ENCODE measurements at places on chromosomes 11 and 22.

GRCh38 chr11:119673759-119674336 lies 55.2 kb downstream of the NECTIN1 start:
- DNase-seq = no peak

GRCh38 chr11:115377882-115378296 lies 126.3 kb downstream of the CADM1 start:
- DNase-seq = no peak

DNA sequence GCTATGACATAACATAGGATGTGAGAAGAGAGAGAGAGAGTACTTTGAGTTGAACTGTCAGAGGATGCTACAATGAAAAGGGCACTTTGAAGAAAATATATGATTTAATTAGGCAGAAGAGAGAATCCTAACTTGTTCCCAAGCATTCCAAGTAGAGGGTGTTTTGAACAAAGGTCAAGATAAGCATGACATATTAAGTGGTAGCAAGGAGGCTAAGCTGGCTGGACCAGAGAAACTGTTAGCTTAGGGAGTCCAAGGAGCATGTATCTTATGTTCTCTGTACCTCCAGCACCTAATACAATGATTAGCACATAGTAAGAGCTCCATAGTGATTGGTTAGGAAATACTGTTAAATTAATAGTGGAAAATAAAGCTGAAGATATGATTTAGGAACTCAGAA lies 479.6 kb downstream of the TMEM135 start:
- DNase-seq = no peak

DNA sequence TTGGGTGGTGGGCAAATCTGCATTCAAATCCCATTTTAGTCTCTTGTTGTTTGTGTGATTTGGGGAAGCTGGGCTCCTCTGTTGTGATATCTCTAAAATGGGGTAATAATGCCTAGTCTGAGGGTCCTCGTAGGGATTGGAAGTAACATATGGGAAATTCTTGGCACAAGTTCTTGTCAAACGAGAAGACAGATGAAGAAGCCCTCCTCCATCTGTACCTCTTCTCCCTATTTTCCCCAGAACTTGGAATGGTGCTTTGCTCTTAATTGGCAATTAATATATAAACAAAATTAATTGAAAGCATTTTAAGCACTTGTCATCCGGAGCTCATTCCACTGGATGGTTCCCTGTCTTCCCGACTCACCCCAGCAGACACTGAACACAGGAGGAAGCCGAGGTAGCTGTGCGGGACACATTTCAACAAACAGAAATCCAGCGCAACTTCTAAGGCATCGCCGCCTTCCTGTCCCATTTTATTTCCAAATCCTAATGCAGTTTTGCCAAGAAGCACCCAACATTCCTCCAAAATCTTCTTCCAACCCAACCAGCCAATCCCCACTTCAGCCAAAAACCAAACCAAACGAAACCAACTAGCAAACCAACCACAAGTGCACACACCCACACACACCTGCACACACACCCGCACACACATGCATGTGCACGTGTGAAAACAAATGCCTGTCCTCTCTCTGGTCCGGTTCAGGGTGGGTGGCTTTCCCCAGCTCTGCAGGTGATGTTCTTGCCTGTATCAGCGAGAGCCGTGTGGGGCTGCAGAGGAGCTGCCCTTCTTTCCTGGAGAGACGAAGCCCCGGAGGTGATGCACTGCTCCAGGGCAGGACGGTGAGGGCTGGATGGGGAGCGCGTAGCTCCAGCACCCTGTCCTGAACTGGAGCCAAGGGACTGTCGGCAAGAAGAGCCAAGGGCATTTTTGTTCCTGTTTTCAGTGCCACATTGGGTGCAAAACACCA lies 100.8 kb upstream of the B3GAT1 start:
- DNase-seq = no peak

- no peak for DNase-seq
Measured at GRCh38 chr11:65636108-65637031, 1.5 kb upstream of the SIPA1 start.

DNA sequence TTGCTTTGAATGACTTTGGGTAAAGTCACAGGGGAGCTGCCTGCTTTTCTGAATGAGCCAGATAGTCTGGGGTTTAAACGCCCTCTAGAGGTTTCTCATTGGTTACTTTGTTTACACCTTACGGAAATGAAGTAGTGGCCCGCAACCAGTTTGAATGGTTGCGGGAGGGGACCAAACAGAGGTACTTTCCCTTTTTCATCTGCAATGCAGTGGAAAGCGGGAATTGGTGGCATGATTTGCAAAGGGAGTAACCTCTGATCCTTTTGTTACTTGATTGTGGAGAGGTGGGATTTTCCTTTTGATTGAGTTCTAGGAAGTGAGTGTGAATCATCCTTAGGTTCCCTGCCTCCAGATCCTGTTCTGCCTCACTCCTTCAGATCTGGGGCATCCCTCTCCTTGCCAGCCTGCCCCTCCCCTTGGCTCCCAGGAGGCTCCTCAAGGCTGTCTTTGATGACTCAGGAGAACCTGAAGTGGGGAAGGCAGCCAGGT lies 15.9 kb upstream of the GLYATL1 start:
- DNase-seq = no peak

DNA sequence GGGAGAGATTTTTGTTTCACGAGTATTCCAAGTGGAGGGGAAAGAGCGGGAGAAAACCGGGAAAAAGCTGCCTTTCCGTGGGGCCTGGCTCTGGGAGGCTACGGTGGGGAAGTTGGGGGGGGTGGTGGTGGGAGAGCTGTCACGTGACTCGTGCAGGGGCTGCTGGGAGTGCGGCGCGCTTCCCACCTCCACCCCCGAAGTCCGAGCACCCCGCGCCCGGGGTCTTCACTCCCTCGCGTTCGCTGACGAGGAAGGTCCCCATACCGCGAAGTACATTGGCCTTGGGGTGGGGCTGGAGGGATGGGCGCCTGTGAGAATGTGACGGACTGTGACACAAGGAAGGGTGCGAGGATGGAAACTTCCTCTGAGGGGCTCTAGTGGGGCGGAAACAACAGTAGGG lies at the start of gene TEX12:
Gene TEX12 (plus strand): TSS at position 228 of the 400 bp plus-strand sequence. CDS start 1,897 bp downstream, outside the sequence.
- no peak for DNase-seq

- DNase-seq = no peak
Measured at GRCh38 chr11:65087216-65087615, 3.2 kb downstream of the ZFPL1 start.
